ENCODE measurements at places on chromosomes 5 and 9. TPM values are rescaled to one million over a fixed set of nuclear protein-coding genes. Genes with fewer than 3 reads are reported as not detected.

IL11RA gene
- 177 TPM for total RNA-seq

PTPRD gene
- total RNA-seq: not detected

PLAC8L1 gene
- total RNA-seq: 1.1 TPM

LECT2 gene
- not detected for total RNA-seq

AGPAT2 gene
- total RNA-seq: 19.2 TPM

CTNND2 gene
- total RNA-seq: not detected

OTP gene
- total RNA-seq: not detected

SLC6A19 gene
- not detected for total RNA-seq

ANKRD34B gene
- total RNA-seq: not detected

RGMB gene
- 22.4 TPM for total RNA-seq

LCNL1 gene
- total RNA-seq: 0.13 TPM

FAM151B gene
- 3.4 TPM for total RNA-seq

FBXW5 gene
- 86.5 TPM for total RNA-seq

ECSCR gene
- 0.73 TPM for total RNA-seq

TXNDC8 gene
- total RNA-seq: not detected

SPAG8 gene
- total RNA-seq: 1.3 TPM

DNLZ gene
- 15.3 TPM for total RNA-seq

SURF6 gene
- 31.0 TPM for total RNA-seq

SEMA5A gene
- total RNA-seq: 0.40 TPM

ZDHHC21 gene
- total RNA-seq: 6.2 TPM

CTXN3 gene
- not detected for total RNA-seq

SKIC3 gene
- 103 TPM for total RNA-seq

CCNJL gene
- not detected for total RNA-seq

CDC20B gene
- not detected for total RNA-seq

CRHBP gene
- 3.2 TPM for total RNA-seq

CD14 gene
- total RNA-seq: 10.1 TPM

SPACA9 gene
- total RNA-seq: 1.1 TPM

TOPORS gene
- 20.2 TPM for total RNA-seq

RAB3C gene
- total RNA-seq: not detected

SPATA31C1 gene
- total RNA-seq: not detected

SMIM32 gene
- total RNA-seq: not detected

ELOVL7 gene
- total RNA-seq: 2.2 TPM

IL4 gene
- not detected for total RNA-seq

NAA35 gene
- total RNA-seq: 24.7 TPM

SARDH gene
- total RNA-seq: 16.5 TPM

ZNF484 gene
- total RNA-seq: 24.3 TPM

ACSL6 gene
- total RNA-seq: 22.0 TPM

TAS2R1 gene
- total RNA-seq: not detected

DDX4 gene
- not detected for total RNA-seq

DAB2IP gene
- not detected for total RNA-seq

AFAP1L1 gene
- not detected for total RNA-seq

ZNF354B gene
- total RNA-seq: 12.3 TPM

SLC46A2 gene
- 4.1 TPM for total RNA-seq

CCDC152 gene
- 6.1 TPM for total RNA-seq

IRX2 gene
- total RNA-seq: not detected

GRXCR2 gene
- total RNA-seq: not detected

NIPAL4 gene
- total RNA-seq: 0.31 TPM

IFNK gene
- not detected for total RNA-seq

OR1J2 gene
- total RNA-seq: 0.66 TPM

RAB24 gene
- total RNA-seq: 24.3 TPM

RNF183 gene
- not detected for total RNA-seq

FAM169A gene
- total RNA-seq: 22.4 TPM

CLIC3 gene
- 2.3 TPM for total RNA-seq

TAF11L9 gene
- not detected for total RNA-seq

Measured in naive thymus-derived CD4-positive, alpha-beta T cell (primary cell).